ENCODE measurements at places on chromosomes 12 and 14. TPM values are rescaled to one million over a fixed set of nuclear protein-coding genes. Genes with fewer than 3 reads are reported as not detected.
A peak's percentile ranks its signal among the peaks of the same experiment; 100 is the strongest.

CABP1 gene
- not detected for total RNA-seq

DNA sequence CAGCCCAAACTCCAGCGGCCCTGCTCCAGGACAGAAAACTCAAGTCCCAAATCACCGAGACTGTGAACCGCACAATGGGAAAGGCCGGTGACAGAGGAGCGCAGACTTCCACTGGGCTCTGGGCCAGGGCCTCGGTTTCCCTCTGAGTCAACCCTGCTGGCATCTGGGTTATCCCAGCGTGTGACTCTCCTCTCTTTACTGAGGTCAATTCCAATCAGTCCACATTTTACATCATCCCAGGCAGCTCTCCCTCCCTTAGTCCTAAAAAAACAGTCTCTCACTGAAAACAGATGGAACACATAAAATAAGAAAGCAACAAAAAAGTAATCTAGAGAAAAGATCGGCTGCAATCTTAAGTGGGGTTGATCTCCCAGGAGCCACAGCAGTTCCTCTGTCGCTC, 36.9 kb downstream of the ITPK1 start:
- no peak for DNase-seq

PARP11 gene
- 3.4 TPM for total RNA-seq

- DNase-seq = no peak
Measured at GRCh38 chr14:68879841-68880575, 87.1 kb upstream of the ZFP36L1 start.

RFX4 gene
- not detected for total RNA-seq

DNA sequence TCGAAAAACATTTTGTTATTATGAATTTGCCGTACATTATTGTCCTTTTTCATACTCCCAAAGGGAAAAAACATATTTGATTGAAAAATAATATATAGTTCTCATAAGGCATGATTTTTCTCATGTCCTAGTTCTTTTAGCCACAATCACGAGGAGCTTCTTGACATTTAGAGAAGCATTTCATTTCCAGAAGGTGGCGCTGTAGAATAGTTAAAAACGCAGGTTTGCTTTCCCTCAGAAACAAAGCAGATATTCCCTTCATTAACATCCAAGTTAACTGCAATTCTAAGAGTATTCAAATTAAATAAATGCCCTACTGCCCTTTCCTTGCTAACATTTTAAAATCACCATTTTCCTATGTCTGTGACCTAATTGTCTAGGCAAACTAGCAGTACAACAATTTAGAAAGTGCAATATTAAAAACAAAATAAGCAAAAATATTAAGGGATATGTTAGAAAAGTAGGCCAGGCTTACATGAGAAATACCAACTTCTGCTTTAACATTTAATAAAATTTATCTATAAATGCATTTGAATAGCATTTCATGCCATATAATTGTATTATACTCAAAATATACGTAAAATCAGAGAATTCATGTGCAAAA, 10.9 kb upstream of the PIK3C2G start:
- DNase-seq = peak; percentile 61

DNA sequence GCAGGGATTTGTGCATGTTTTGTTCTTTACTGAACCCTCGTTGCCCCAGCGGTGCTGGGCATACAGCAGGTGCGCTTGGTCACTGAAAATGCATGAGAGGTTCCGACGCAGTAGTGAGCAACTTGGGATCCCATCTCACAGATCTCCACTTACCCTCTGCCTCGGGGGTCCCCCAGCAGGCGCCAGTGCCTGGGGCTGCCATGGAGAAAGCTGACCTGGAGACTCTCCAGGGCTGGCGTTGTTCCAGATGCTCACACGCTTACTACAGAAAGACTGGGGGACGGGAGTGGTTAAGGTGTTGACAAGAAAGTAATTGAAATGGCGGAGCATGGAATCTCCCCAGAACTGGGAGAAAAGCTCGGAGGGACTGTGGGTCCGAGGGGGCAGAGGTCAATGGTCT, 14.2 kb downstream of the GLT1D1 start:
- DNase-seq = no peak

DNA sequence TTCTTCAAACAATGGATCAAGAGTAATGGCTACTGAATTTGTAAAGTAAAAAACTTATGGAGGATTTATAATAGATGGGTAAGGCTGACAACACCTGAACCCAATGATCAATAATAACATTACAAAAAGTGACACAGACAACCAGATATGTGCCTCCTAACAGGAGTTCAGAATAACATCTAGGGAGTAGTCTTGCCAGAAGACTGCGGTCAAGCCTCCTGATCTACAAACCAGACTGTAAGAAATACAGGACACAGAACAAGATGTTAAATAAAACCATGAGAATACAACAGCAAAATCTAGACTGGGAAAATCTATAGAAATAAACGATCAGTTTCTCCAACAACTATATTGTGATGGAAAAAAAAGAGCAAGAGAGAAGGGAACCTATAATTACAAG, 262.6 kb upstream of the TMTC1 start:
- DNase-seq = no peak

PGAM5 gene
- total RNA-seq = 112 TPM

KRT85 gene
- not detected for total RNA-seq

GRCh38 chr14:69208666-69209065, 17.4 kb downstream of the EXD2 start:
- DNase-seq = no peak

DNA sequence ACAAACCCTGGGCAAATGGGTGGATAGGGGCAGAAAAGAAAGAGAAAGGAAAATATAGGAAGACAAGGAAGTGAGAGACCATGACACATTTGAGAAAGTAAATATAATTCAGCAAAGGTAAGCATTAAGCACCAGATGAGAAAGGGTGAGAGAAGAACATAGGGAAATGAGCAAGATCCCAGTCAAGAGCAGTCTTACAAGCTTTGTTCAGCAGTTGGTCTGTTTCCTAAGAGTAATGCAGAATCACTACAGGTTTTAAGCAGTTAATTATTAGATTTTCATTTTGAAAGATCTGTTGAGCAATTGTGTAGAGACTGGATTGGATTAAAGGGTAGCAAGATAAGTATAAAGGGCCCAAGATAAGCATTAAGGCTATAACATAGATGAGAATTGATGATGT, 146.3 kb downstream of the PLCZ1 start:
- DNase-seq = no peak

GRCh38 chr14:51620056-51620455, 31.7 kb upstream of the FRMD6 start:
- no peak for DNase-seq

DNA sequence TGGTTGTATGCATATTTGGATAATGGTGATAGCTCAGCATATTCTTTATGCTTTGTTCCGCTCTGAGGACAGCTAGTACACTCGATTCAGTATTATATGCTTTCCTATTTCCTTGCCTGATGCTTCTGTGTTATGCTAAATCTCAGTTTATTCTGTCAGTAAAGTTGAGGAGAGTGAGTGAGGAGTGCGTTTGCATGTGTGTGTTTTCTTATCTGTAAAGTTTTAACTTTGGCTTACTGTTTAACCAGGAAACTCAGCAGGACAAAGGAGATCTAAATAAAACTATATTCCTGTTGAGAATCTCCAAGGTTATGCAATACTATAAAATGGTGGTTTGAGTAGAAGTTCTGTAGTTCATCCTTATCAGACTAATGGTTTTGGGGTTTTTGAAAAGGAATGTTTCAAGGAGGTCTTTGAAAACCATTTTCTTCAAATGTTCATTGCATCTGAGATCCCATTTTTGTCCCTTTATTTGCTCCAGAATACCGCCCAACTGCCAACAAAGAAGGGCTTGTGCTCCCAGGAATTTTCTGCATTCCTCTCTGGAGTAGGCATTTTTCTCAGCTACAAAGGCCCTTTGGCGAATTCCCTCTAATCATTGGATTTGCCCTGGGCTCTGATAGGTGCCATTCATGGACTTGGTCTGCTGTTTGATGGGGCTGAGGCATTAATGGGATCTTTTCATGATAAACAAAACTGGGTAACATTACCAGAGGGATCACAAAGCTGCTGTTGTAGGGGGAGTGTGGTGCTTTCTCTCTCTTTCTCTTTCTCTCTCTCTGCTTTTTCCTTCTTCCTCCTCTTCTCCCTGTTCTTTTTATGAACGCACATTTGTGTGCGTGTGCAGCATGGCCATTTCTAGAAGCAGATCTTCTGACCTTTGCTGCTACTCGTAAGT, 71.7 kb downstream of the HMGA2 start:
- DNase-seq = no peak

EML5 gene
- not detected for total RNA-seq

DNA sequence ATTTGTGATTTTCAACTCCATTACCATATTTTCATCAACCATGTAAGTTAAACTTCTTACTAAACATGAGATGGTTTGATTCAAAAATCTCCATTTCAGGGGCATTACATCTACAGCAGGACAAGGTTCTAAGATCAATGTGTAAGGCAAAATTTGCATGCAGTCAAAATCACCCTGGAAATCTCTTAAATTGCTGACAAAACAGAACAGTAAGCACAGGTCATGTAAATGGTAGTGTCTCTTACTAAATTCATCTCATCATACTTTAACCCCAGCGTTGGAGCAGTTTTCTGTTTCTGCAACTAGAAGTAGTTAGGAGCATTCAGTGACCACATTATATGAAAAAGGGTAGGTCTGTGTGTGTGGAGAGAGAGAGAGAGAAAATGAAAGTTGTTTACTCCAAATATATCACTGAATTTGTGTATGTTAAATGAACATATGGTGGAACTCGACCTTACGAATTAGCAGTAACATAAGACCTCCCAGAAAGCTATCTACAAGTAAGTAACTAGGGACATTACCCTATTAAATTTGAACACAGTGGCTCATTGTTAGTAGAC, 227.5 kb downstream of the SSPN start:
- no peak for DNase-seq

PLEKHG7 gene
- total RNA-seq = not detected

CFAP251 gene
- total RNA-seq = 0.44 TPM

GRCh38 chr14:40394634-40395340, 962.6 kb upstream of the FBXO33 start:
- no peak for DNase-seq

RPS6KL1 gene
- 31.0 TPM for total RNA-seq

GRCh38 chr12:113647048-113647447, 175.4 kb upstream of the LHX5 start:
- DNase-seq = peak; percentile 56

GRCh38 chr12:122917507-122918121, 21.7 kb upstream of the VPS37B start:
- peak; percentile 11 for DNase-seq

CLEC4D gene
- not detected for total RNA-seq

DNA sequence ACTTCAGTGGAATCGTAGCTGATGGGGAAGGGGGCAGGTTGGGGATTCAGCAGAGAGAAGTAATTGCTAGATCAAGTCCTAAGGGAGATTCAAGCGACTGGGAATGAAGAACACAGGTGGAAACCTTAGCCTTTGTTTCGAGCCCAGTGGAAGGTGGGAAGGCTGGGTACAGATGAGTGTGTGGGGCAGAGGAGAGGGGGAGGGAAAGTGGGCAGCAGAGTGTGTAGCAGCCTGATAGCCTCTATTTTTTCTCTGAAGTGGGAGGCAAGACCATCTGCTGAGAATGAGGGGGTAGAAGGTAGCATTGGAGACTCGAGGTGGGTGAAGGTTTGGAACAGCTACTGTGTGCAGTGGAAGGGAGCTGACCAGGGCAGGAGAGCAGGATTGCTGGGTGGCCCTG, 91.0 kb downstream of the ADCK1 start:
- no peak for DNase-seq

DNA sequence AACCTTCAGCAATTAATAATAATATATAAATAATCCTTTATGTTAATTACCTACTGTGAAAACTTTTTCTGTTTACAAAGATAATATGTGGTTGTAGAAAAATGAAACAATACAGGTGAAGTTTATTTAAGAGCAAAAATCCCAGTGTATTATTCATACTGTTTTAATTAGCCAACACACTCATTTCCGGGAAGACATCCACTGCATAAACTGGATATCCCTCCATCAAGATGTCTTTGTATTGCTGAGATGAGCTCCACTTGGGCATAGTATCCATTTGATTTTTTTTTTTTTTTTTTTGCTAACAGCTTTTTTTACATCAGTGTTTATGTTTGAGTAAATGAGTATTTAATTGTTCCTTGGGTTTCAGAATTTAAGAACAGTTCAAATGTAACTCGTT, 13.7 kb upstream of the DERA start:
- DNase-seq = no peak

SMARCD1 gene
- 68.1 TPM for total RNA-seq

DNA sequence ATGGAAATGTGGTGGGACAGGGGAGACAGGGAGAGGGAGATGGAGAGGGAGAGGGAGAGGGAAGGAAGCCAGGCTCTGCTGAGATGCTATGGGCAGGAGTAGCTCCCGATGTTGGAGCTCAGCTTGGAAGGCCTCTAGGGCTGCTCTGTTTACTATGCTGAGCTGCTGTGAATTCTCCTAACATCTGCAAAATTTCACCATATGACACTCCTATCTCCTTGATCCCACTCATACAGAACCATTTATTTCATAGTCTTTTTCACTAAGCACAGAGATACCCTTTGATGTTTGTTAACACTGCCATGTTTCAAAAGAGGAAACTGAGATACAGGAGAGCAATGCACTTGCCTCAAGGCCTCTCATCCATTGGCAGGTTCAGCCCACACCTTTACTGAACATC, 60.7 kb downstream of the C12orf75 start:
- no peak for DNase-seq

TCL1B gene
- not detected for total RNA-seq

- DNase-seq = no peak
Measured at GRCh38 chr14:29380826-29381225, 546.8 kb downstream of the PRKD1 start.

DLK1 gene
- total RNA-seq = 6.1 TPM

- DNase-seq = no peak
Measured at GRCh38 chr12:92158796-92159439, 13.3 kb upstream of the BTG1 start.

PCK2 gene
- total RNA-seq = 64.7 TPM

PLEKHH1 gene
- 8.6 TPM for total RNA-seq

GRCh38 chr12:6333566-6333965, 8.3 kb downstream of the TNFRSF1A start:
- no peak for DNase-seq

ANKRD33 gene
- not detected for total RNA-seq
